B cell (primary cell): ENCODE measurements at places on chromosomes 7 and 10.

DNA sequence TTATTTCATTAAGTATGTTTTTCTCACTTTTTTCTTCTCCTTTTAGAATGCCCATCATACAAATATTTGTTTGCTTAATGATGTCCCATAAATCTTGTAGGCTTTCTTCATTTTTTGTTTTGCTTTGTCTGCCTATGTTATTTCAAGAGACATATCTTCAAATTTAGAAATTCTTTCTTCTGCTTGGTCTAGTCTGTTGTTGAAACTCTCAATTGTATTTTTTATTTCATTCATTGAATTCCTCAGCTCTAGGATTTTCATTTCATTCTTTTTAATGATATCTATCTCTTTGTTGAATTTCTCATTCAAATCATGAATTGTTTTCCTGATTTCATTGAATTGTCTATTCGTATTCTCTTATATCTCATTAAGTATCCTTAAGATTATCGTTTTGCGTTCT lies 125.1 kb upstream of the VIPR2 start:
- DNase-seq, result no peak

DNA sequence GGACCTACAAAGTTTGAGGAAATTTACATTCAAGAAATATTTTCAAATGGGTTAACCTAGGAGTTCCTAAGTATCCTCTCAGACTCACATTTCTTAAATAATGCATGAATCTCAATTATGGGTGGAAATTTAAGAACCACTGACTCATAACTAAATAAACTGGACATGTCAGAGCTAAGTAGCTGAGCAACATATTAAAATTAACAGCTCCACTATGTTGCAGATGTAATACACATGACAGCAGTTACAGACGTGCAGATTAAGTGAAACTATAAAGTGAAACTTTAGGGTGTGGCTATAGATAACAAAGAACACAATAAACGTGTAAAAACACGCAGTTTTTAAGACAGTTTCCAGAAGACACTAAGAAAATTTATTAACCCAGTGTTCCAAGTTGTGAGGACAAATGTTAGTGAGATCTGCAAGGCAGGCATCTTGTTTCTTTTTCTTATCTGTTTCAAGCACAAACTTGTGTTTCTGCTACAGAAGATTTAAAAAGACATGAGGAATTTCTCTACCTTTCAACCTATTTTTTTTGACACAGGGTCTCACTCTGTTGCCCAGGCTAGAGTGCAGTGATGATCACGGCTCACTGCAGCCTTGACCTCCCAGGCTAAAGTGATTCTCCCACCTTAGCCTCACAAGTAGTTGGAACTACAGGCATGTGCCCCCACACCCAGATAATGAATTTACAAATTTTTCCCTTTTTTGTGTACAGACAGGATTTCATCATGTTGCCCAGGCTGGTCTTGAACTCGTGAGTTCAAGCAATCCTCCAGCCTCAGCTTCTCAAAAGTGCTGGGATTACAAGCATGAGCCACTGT lies 25.3 kb downstream of the DNMBP start:
- DNase-seq, result no peak

DNA sequence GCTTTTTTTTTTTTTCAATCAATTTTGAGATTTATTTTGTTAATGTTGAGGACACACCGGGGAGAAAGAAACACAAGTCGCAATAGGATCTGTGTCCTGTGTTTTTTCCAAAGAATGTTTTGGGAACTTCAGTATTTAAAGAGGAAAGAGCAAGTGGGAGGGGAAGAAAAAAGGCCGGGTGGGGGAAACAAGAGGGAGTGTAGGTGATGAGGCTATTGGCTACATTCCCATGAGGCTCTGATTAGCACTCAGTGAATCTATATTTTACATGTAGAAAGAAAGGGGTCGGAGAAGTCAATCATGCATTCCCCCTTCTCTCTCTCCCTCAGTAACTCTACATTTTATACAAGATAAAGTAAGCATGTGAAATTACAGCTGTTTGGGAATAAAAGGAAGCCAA lies 4.1 kb downstream of the ZNF680 start:
- DNase-seq, result no peak

GRCh38 chr7:19119870-19120486 lies 2.5 kb upstream of the TWIST1 start:
- DNase-seq, result no peak

DNA sequence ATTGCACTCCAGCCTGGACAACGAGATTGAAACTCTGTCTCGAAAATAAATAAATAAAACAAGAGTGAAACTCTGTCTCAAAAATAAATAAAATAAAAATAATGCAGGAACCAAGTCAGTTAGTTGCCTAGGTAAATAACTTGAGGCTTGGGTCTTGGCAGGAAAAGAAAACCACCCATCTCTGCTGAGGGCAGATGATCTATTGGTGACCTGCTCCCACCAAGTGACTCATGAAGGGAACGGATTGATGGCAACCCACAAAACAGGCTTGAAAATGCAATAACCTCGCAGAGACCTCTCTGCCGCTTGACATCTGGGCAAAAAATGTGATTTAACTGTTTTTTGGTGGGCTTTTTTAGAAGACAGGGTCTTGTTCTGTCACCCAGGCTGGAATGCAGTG lies 86.6 kb downstream of the CALN1 start:
- DNase-seq, result no peak

DNA sequence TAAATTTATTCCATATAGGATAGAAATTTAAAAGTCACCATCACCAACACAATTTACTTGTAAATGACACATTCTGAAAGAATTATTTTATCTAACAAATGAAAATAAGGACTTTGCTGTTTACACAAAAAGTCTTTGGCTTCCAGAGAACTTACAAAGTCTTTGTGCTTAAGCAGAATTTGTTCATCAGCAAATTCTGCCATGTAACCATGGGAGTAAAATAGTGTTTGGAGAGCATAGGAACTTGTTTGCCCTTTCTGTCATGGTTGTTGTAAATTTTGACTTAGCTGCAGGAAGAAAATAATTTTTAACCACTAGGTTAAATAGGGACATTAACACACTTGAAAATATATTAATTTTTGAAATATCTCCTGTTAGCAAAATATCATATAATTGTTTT lies 15.2 kb downstream of the FGL2 start:
- no peak for DNase-seq

DNA sequence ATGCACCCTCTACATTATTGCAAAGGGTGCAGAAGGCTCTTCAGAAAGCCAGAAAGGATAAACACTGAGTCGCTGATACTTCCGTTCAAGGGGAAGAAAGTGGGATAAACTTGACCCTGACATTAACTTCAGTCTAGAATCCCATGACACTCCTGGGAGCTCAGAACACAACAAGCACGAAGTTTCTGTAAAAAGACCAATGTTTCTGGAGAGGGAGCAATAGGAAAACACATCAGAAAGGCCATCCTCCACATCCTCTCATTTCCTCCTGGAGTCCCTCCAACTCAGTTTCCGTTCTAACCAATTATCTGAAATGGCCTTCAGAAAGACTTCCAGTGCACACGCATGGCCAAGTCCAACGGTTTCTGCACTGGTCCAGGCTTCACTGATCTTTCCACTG lies 113.5 kb downstream of the SORBS1 start:
- DNase-seq, result no peak

- DNase-seq, result no peak
These were observed 63.5 kb upstream of the SLC39A12 start for GRCh38 chr10:17888189-17888588.
